A549 treated with CpdA at 1 μM for 4 hours (cell line): ENCODE measurements at places on chromosomes 11 and 22. TPM values are rescaled to one million over a fixed set of nuclear protein-coding genes. Genes with fewer than 3 reads are reported as not detected.

MS4A6E gene
- total RNA-seq = not detected in 5 replicates

GTSE1 gene
- total RNA-seq = 28.8 to 34.6 TPM (median 32.0 TPM) in 5 replicates

MED17 gene
- total RNA-seq = 19.8 to 23.1 TPM (median 21.7 TPM) in 5 replicates

ACP2 gene
- 20.4 to 29.9 TPM (median 22.9 TPM) in 5 replicates for total RNA-seq

TBX1 gene
- 2.6 to 4.9 TPM (median 4.0 TPM) in 5 replicates for total RNA-seq

BIK gene
- total RNA-seq = 0.86 to 1.4 TPM (median 1.0 TPM) in 5 replicates

OR52I1 gene
- not detected in 5 replicates for total RNA-seq

CCDC88B gene
- total RNA-seq = 10.8 to 13.4 TPM (median 12.2 TPM) in 5 replicates

NAA40 gene
- 15.1 to 19.0 TPM (median 18.3 TPM) in 5 replicates for total RNA-seq

MARK2 gene
- 22.9 to 26.2 TPM (median 24.3 TPM) in 5 replicates for total RNA-seq

NTM gene
- not detected in 5 replicates for total RNA-seq

C22orf42 gene
- total RNA-seq = not detected in 5 replicates

GAB4 gene
- not detected in 5 replicates for total RNA-seq

APOBEC3F gene
- 1.8 to 3.0 TPM (median 2.4 TPM) in 5 replicates for total RNA-seq

MYO18B gene
- 0.01 to 0.04 TPM (median 0.01 TPM) in 3 of 5 replicates, not detected in the others for total RNA-seq

APLNR gene
- 0.03 to 0.12 TPM (median 0.08 TPM) in 4 of 5 replicates, not detected in the other for total RNA-seq

TRIM44 gene
- total RNA-seq = 22.5 to 29.0 TPM (median 27.1 TPM) in 5 replicates

BAIAP2L2 gene
- total RNA-seq = 2.9 to 4.9 TPM (median 4.4 TPM) in 5 replicates

SMTNL1 gene
- not detected in 5 replicates for total RNA-seq

CNGA4 gene
- total RNA-seq = 0.06 to 0.18 TPM in 2 of 5 replicates, not detected in the others

VPREB3 gene
- 0.39 to 1.6 TPM (median 0.79 TPM) in 4 of 5 replicates, not detected in the other for total RNA-seq

PATE4 gene
- total RNA-seq = not detected in 5 replicates
